WTC11 (cell line): ENCODE measurements at places on chromosomes 11 and 22.
A peak's percentile ranks its signal among the peaks of the same experiment; 100 is the strongest.

DNA sequence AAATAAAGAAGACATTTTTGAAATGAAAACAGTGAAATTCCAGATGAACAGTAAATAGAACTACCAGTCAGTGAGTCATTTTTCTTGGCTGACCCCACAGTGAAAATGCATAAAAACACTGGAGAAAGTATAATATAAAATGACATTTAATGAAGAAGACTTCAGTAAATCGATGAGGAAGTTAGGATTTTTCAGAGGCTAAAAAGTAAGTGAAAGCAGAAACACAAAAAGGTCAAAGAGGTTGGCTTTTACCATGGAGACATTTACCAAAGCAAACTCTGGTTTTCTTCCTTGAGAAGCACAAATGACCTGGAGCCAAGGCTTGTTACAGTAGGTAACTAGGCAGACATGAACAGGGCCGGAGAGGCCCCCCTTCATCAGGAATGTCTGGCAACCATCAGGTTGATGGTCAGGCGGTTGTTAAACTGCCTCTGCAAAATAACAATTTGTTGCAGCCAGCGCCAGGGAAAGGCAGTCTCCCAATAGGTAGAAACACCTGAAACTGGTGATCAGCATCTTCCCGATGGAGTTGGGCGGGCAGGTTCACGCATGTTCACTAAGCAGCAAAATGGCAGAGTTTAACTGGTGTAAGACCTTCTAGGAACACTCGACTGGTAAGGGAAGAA, 16.7 kb upstream of the TMEM123 start:
- H3K27me3 ChIP-seq: no peaks in the 10 kb centered on the region
- no peaks in the 10 kb centered on the region for H3K36me3 ChIP-seq
- H3K4me3 ChIP-seq: no peak overlapping the region

GRCh38 chr11:112837162-112837826, 123.9 kb upstream of the NCAM1 start:
- DNase-seq: no peak
- no peaks in the 10 kb centered on the region for H3K36me3 ChIP-seq
- peaks cover 7% of the 10 kb centered on the region; the same call in 1 of the 2 replicates for H3K4me1 ChIP-seq
- H3K4me3 ChIP-seq: no peak overlapping the region
- peaks cover 2% of the 10 kb centered on the region for H3K27me3 ChIP-seq
- no peak overlapping the region for H3K27ac ChIP-seq

DNA sequence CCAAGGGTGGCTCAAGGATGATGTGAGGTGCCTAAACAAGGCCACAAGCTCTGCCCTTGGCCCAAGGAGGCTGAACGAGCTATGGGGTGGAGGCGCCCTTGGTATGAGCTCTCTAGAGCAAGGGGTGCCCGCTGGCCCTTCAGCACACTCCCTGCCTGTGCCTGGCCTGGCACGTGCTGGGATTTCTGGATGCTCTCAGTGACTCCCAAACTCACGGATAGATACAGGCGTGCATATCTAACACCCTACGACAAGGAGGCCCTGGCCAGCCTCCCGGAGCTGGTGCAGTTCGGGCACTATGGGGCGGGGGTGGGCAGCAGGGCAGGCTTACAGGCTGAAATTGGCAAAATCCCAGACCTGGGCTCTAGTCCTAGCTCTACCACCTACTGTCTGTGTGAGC, 30.6 kb downstream of the SCUBE1 start:
- H3K4me1 ChIP-seq: peaks cover 10% of the 10 kb centered on the region
- no peak overlapping the region for H3K4me3 ChIP-seq
- no peaks in the 10 kb centered on the region for H3K27me3 ChIP-seq
- no peak for DNase-seq

DNA sequence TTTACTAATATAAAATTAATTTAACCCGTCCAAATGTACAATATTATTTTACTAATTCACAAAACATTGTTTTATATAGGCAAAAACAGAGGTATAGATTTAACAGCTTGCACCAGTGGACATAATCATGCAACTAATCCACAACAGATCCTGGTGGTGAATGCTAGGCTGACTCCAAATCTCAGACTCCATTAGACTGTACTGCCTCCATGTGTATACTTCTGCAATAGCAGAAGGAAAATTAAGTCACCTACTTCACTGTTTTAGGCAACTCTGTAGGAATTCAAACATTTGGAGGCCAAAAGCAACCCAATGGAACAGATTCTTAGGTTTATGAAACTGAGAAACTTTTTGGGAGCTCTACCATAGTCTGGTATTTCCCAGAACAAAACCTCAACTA, 30.0 kb upstream of the RAB39A start:
- H3K4me3 ChIP-seq: no peak overlapping the region
- no peaks in the 10 kb centered on the region for H3K36me3 ChIP-seq
- H3K27ac ChIP-seq: no peak overlapping the region
- H3K27me3 ChIP-seq: no peaks in the 10 kb centered on the region
- no peak for DNase-seq

DNA sequence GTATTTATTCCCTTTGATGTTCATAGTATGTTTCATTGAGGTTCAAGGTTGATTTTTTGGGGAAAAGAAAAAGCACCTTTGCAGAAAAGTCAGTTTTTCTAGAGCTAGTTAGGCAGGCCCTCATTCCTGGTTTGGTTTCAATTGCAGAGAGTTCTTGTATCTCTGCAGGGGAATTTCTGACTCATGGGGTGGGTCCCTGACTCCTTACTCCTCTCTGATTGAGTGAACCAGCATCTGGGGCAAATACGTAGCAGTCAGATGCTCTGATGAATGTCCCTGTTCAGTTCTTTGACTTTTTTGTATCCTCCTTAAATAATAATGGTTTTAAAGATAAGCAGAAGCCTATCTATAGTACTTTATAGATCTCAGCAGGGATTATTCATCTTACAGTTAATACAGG, 7.7 kb upstream of the NCR3LG1 start:
- H3K4me1 ChIP-seq: peaks cover 10% of the 10 kb centered on the region
- H3K27ac ChIP-seq: no peak overlapping the region
- DNase-seq: no peak
- H3K36me3 ChIP-seq: no peaks in the 10 kb centered on the region
- peaks cover 45% of the 10 kb centered on the region for H3K27me3 ChIP-seq
- H3K4me3 ChIP-seq: no peak overlapping the region

GRCh38 chr11:67662835-67663531, 11.4 kb downstream of the ALDH3B2 start:
- peak; percentile 12 for DNase-seq
- no peak overlapping the region for H3K4me3 ChIP-seq
- no peak overlapping the region for H3K27ac ChIP-seq

DNA sequence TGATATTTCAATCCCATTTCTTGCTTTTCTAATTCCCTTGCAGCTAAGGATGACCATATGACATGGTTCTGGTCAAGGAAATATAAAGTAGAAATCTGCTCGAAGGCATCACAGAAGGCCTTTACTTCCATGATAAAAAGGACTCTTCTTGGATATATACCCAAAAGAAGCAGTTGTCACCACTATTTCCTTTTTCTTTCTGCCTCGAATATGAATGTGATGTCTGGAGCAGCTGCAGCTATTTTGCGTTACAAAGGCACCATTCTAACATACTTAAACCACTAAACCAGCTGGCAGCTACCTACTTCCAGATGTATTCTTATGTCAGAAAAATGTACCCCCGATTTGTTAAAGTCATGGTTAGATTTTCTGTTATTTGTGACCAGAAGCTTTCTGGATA, 18.9 kb downstream of the EXPH5 start:
- no peak overlapping the region for H3K4me3 ChIP-seq
- H3K4me1 ChIP-seq: peaks cover 34% of the 10 kb centered on the region
- DNase-seq: no peak
- H3K27me3 ChIP-seq: no peaks in the 10 kb centered on the region

GRCh38 chr11:82653752-82654151, 79.9 kb downstream of the FAM181B start:
- H3K27me3 ChIP-seq: no peaks in the 10 kb centered on the region
- no peak overlapping the region for H3K27ac ChIP-seq
- no peak for DNase-seq
- no peaks in the 10 kb centered on the region for H3K36me3 ChIP-seq
- H3K4me3 ChIP-seq: no peak overlapping the region

- H3K4me3 ChIP-seq: no peak overlapping the region
- peaks cover 8% of the 10 kb centered on the region; the same call in 1 of the 2 replicates for H3K27me3 ChIP-seq
- H3K27ac ChIP-seq: no peak overlapping the region
- DNase-seq: no peak
Observed at GRCh38 chr22:48566741-48567140, 1260.9 kb downstream of the BRD1 start.

DNA sequence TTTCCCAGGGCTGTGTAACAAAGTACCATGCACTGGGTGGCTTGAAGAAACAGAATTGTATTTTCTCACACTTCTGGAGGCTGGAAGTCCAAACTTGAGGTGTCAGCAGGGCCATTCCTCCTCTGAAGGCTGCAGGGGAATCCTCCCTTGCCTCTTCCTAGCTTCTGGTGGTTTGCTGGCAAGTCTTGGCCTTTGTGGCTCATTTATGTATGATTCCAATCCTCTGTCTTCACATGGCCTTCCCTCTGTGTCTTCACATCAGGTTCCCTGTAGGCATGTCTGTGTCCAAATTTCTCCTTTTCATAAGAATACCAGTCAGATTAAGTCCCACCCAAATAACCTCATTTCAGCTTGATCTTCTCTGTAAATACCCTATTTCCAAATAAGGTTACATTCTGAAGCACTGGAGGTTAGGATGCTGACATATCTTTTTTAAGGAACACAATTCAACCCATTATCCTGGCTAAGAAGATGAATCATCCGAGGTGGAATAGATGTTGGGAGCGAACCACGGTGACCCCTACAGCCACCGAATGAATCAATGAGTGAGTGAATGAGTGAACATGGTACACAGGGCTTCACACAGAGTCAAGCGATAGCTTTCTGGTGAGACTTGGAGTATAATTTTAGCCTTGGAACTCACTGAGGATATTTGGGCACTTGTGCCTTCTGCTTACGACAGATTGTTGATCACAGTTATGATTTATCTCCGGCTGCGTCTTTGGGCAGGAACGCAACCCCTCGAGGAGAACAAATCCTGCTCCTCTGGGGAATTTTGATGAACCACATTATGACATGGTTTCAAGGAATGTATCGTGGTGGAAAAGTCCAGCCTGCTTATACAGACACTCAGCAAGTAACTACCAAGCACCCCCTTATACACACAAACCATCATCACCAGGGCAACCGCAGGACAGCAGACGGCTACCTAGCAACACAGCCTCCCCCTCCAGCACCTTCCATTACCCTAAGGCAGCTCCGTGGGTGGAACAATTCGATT, 34.3 kb upstream of the MICAL2 start:
- H3K27ac ChIP-seq: no peak overlapping the region
- DNase-seq: no peak
- peaks cover 2% of the 10 kb centered on the region for H3K27me3 ChIP-seq
- H3K36me3 ChIP-seq: no peaks in the 10 kb centered on the region

- peaks cover 54% of the 10 kb centered on the region for H3K4me1 ChIP-seq
- H3K27me3 ChIP-seq: peaks cover 9% of the 10 kb centered on the region
- peak; percentile 53 for DNase-seq
- H3K4me3 ChIP-seq: peak overlapping the region; percentile 49
- H3K27ac ChIP-seq: peak overlapping the region; percentile 91
- H3K36me3 ChIP-seq: peaks cover 32% of the 10 kb centered on the region
Observed at GRCh38 chr11:68128682-68129327, 7.6 kb upstream of the CHKA start.

DNA sequence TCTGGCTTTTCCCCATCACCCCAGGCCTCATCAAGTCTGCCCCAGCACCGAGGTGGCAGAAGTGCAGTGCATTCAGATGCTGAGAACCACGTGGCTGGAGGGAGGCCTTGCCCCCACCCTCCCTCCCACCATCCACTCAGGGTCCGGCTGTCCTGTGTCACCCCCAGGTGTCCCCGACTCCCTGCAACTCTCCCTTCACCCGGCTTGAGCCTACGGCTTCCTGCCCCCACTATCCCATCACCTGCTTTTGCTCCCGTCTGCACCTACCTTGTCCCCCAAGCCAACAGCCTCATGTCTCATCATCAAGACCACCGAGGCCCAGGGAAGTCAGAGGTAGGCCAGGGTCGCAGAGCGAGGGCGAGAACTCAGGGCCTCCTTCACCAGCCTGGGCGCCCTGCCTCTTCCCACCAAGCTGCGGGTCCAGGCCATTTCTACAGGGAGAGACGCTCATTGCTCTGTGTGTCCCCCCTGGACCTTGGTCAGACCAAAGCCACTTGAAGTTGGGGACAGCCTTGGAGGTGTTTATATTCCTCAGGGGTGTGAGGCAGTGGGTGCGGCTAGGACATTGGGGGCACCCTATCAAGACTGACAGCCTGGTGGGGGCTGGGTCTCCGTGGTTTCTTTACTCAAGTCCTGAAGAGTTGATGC, 66.2 kb upstream of the CCND1 start:
- no peaks in the 10 kb centered on the region for H3K4me1 ChIP-seq
- H3K27ac ChIP-seq: no peak overlapping the region
- H3K27me3 ChIP-seq: no peaks in the 10 kb centered on the region; the same call in 1 of the 2 replicates
- no peak overlapping the region for H3K4me3 ChIP-seq
- DNase-seq: no peak

GRCh38 chr11:82988936-82989627, 82.6 kb downstream of the RAB30 start:
- H3K27ac ChIP-seq: no peak overlapping the region
- no peak for DNase-seq
- H3K36me3 ChIP-seq: no peaks in the 10 kb centered on the region
- H3K4me1 ChIP-seq: peaks cover 6% of the 10 kb centered on the region; the same call in 1 of the 2 replicates
- H3K27me3 ChIP-seq: no peaks in the 10 kb centered on the region

DNA sequence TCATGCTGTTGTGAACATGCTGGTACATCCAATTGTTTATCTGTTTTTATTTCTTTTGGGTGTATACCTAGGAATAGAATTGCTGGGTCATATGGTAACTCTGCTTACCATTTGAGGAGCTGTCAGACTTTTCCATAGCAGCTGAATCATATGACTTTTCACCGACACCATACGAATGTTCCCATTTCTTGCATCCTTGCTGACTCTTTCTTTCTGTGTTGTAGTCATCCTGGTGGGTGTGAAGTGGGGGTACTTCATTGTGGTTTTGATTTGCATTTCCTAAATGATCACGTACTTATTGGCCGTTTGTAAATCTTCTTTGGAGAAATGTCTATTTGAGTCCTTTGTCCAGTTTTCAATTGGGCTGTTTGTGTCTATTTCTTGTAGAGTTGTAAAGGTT, 26.5 kb downstream of the ATXN10 start:
- no peak overlapping the region for H3K4me3 ChIP-seq
- H3K4me1 ChIP-seq: no peaks in the 10 kb centered on the region
- no peaks in the 10 kb centered on the region for H3K27me3 ChIP-seq
- peaks cover 38% of the 10 kb centered on the region for H3K36me3 ChIP-seq

DNA sequence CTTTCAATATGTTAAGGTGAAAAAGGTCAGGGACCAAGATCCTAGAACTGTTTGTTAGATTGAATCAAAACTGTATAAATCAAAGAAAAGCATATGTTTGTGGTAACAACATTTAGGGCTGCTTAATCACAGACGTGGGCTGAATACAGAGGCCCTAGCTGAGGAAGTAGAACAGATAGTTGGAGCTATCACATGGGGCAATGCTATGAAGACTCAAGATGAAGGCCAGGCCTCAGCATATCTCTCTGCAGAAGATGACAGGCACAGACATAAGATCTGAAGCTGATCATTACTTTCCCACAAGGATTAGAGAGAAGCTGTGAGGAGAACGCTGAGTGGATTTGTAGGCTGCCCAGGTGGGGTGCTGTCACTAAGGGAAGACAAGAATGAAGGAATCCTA, 158.6 kb upstream of the CARD18 start:
- no peaks in the 10 kb centered on the region for H3K27me3 ChIP-seq
- H3K27ac ChIP-seq: no peak overlapping the region
- H3K4me3 ChIP-seq: no peak overlapping the region
- H3K36me3 ChIP-seq: no peaks in the 10 kb centered on the region

GRCh38 chr22:49239264-49240015, 588.2 kb downstream of the BRD1 start:
- H3K4me3 ChIP-seq: no peak overlapping the region
- no peaks in the 10 kb centered on the region for H3K27me3 ChIP-seq
- no peaks in the 10 kb centered on the region for H3K36me3 ChIP-seq
- H3K4me1 ChIP-seq: peaks cover 9% of the 10 kb centered on the region
- no peak for DNase-seq
